Left kidney (tissue), 8 donors: ENCODE measurements at places on chromosomes 3 and 15. TPM values are rescaled to one million over a fixed set of nuclear protein-coding genes. Genes with fewer than 3 reads are reported as not detected.

The MESP1 gene
- polyA plus RNA-seq, result 0.52 TPM

The PLA2G4D gene
- polyA plus RNA-seq, result 0.07 TPM

The PLA1A gene
- 7.3 TPM for polyA plus RNA-seq

The GASK1A gene
- polyA plus RNA-seq, result 6.1 TPM

The APOD gene
- 13.3 TPM for polyA plus RNA-seq

The FILIP1L gene
- 16.3 TPM for polyA plus RNA-seq

The DUOXA1 gene
- polyA plus RNA-seq, result 0.23 TPM

The CERS3 gene
- polyA plus RNA-seq, result 0.08 TPM

The CLDN16 gene
- 35.6 TPM for polyA plus RNA-seq

The ILDR1 gene
- polyA plus RNA-seq, result 7.4 TPM

The KLHL40 gene
- not detected for polyA plus RNA-seq

The NLGN1 gene
- 2.9 TPM for polyA plus RNA-seq

The FOXB1 gene
- polyA plus RNA-seq, result not detected

The CXCR6 gene
- polyA plus RNA-seq, result 0.63 TPM

The RBP2 gene
- polyA plus RNA-seq, result 0.75 TPM

The CCDC54 gene
- polyA plus RNA-seq, result 0.28 TPM

The CFAP161 gene
- polyA plus RNA-seq, result 0.43 TPM

The MUSTN1 gene
- 0.38 TPM for polyA plus RNA-seq

The CACNA1D gene
- 21.9 TPM for polyA plus RNA-seq

The GNB5 gene
- polyA plus RNA-seq, result 16.9 TPM

The STRIT1 gene
- 1.5 TPM for polyA plus RNA-seq

The HRG gene
- 2.0 TPM for polyA plus RNA-seq

The WNT5A gene
- polyA plus RNA-seq, result 42.5 TPM

The CAV3 gene
- polyA plus RNA-seq, result 0.48 TPM

The TMCO5A gene
- not detected for polyA plus RNA-seq

The ADAMTS17 gene
- polyA plus RNA-seq, result 2.3 TPM

The ADAM10 gene
- polyA plus RNA-seq, result 264 TPM

The PARP15 gene
- 0.45 TPM for polyA plus RNA-seq

The GLDN gene
- 0.28 TPM for polyA plus RNA-seq

The DZIP1L gene
- polyA plus RNA-seq, result 26.7 TPM

The DNAH1 gene
- polyA plus RNA-seq, result 14.8 TPM

The LRTM1 gene
- not detected for polyA plus RNA-seq

The SLC22A14 gene
- 1.1 TPM for polyA plus RNA-seq

The DGKG gene
- 0.43 TPM for polyA plus RNA-seq

The ITPKA gene
- 0.52 TPM for polyA plus RNA-seq

The GNAT1 gene
- polyA plus RNA-seq, result not detected

The RETNLB gene
- polyA plus RNA-seq, result not detected

The UBP1 gene
- polyA plus RNA-seq, result 118 TPM

The ACTC1 gene
- 1.0 TPM for polyA plus RNA-seq

The ALAS1 gene
- polyA plus RNA-seq, result 46.7 TPM

The FRMD5 gene
- 1.8 TPM for polyA plus RNA-seq

The CYB561D2 gene
- polyA plus RNA-seq, result 14.1 TPM

The ADAMTSL3 gene
- 2.8 TPM for polyA plus RNA-seq

The OXTR gene
- 1.8 TPM for polyA plus RNA-seq

The GRM7 gene
- 3.3 TPM for polyA plus RNA-seq

The EXD1 gene
- 0.07 TPM for polyA plus RNA-seq

The GOLGA6L9 gene
- 30.7 TPM for polyA plus RNA-seq

The TERC gene
- polyA plus RNA-seq, result 0.35 TPM

The TTC14 gene
- 143 TPM for polyA plus RNA-seq

The GP5 gene
- 0.40 TPM for polyA plus RNA-seq

The MASP1 gene
- polyA plus RNA-seq, result 8.7 TPM

The FBXW12 gene
- 0.73 TPM for polyA plus RNA-seq

The TTC23 gene
- 35.3 TPM for polyA plus RNA-seq

The FBXO22 gene
- 52.2 TPM for polyA plus RNA-seq
